ENCODE measurements at places on chromosomes 7 and 10. TPM values are rescaled to one million over a fixed set of nuclear protein-coding genes. Genes with fewer than 3 reads are reported as not detected.

GNAT3 gene
- not detected for total RNA-seq

TMEM213 gene
- not detected for total RNA-seq

ADRA2A gene
- total RNA-seq = under 0.01 TPM

FAM180A gene
- total RNA-seq = 14.1 TPM

PNLIPRP3 gene
- total RNA-seq = not detected

SP8 gene
- total RNA-seq = not detected

NUP42 gene
- 29.2 TPM for total RNA-seq

OR2A7 gene
- 0.17 TPM for total RNA-seq

EBLN1 gene
- total RNA-seq = not detected

MAGI2 gene
- 6.3 TPM for total RNA-seq

KCND2 gene
- 1.2 TPM for total RNA-seq

LIPN gene
- total RNA-seq = not detected

TDRD1 gene
- total RNA-seq = 0.23 TPM

RPP30 gene
- 41.9 TPM for total RNA-seq

PLXNA4 gene
- 20.1 TPM for total RNA-seq

NKX1-2 gene
- not detected for total RNA-seq

RBP3 gene
- total RNA-seq = not detected

JCAD gene
- 16.6 TPM for total RNA-seq

PTF1A gene
- total RNA-seq = not detected

WNT2 gene
- total RNA-seq = 0.12 TPM

PCLO gene
- 0.12 TPM for total RNA-seq

SUN3 gene
- not detected for total RNA-seq

ASB10 gene
- not detected for total RNA-seq

TMEM140 gene
- 0.47 TPM for total RNA-seq

OR2A12 gene
- total RNA-seq = not detected

INPP5F gene
- 12.4 TPM for total RNA-seq

ANKRD30A gene
- not detected for total RNA-seq

RASA4 gene
- total RNA-seq = 6.0 TPM

GNG11 gene
- total RNA-seq = 68.2 TPM

SPDYE6 gene
- not detected for total RNA-seq

HGF gene
- total RNA-seq = 33.2 TPM

FIGNL1 gene
- 4.3 TPM for total RNA-seq

GBX1 gene
- total RNA-seq = not detected

PAPSS2 gene
- total RNA-seq = 124 TPM

GPRIN2 gene
- not detected for total RNA-seq

WNT8B gene
- not detected for total RNA-seq

AKR1C4 gene
- not detected for total RNA-seq

CHAT gene
- total RNA-seq = not detected

MBLAC1 gene
- 3.1 TPM for total RNA-seq

ADGRA1 gene
- total RNA-seq = not detected

FAM25A gene
- not detected for total RNA-seq

ACTR3C gene
- total RNA-seq = 0.09 TPM

SPDYE16 gene
- total RNA-seq = not detected

SEPHS1 gene
- total RNA-seq = 36.3 TPM

FHIP2A gene
- total RNA-seq = 16.5 TPM

AFAP1L2 gene
- 0.51 TPM for total RNA-seq

FEZF1 gene
- total RNA-seq = not detected

ZPBP gene
- not detected for total RNA-seq

OR2A5 gene
- total RNA-seq = not detected

GHRHR gene
- not detected for total RNA-seq

HMX3 gene
- total RNA-seq = not detected

PRPF18 gene
- 24.4 TPM for total RNA-seq

ADAMTS14 gene
- 0.17 TPM for total RNA-seq

NRP1 gene
- total RNA-seq = 55.9 TPM

TM9SF3 gene
- 52.1 TPM for total RNA-seq

KLF6 gene
- total RNA-seq = 37.5 TPM

MMD2 gene
- total RNA-seq = not detected

ELAPOR2 gene
- total RNA-seq = 11.8 TPM

Measured in pericardium fibroblast (primary cell).